Activated T-helper 2 cell treated with anti-CD3 and anti-CD28 coated beads, Interferon-gamma antibody, Interleukin-2, Interleukin-4, amounts not matched to agents 10 μg/mL and 5 μg/mL and 100 μg/mL, durations not matched to agents 14 hours and 24 hours and 36 hours (primary cell): ENCODE measurements at places on chromosomes 3 and 15. TPM values are rescaled to one million over a fixed set of nuclear protein-coding genes. Genes with fewer than 3 reads are reported as not detected.
A peak's percentile ranks its signal among the peaks of the same experiment; 100 is the strongest.

DNA sequence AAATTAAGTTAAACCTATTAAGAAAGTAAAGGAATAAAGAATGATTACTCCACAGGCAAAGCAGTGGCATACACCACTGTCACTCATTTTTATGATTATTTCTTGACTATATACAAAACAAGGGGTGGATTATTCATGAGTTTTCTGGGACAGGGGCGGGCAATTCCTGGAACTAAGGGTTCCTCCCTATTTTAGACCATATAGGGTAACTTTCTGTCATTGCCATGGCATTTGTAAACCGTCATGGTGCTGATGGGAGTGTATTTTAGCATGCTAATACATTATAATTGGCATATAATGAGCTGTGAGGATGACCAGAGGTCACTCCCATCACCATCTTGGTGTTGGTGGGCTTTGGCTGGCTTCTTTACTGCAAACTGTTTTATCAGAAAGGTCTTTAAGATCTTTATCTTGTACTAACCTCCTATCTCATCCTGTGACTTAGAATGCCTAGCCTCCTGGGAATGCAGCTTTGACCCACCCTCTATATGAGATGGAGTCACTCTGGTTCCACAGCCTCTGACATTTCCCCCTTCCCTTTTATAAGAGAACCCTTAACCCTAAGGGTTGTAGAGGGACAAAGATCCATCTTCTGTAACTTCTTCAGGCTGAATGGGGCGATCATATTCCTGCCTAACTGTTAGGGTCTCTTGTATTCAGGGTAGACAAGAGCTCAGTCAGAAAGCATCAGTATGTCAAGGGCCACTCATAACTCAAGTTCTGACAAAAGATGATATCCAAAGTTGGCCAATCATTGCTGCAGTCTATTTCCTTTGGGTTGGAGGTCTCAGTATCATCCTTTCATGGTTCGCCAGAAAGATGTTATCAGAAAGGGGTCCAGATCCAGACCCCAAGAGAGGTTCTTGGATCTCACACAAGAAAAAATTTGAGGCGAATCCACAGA lies 79.5 kb upstream of the LIPC start:
- H3K4me3 ChIP-seq, result no peak overlapping the region
- no peaks in the 10 kb centered on the region for H3K27me3 ChIP-seq
- no peak for DNase-seq
- H3K27ac ChIP-seq, result no peak overlapping the region
- peaks cover 7% of the 10 kb centered on the region for H3K4me1 ChIP-seq
- peaks cover 4% of the 10 kb centered on the region for H3K36me3 ChIP-seq

GRCh38 chr3:158148218-158148617 lies 38.3 kb downstream of the RSRC1 start:
- DNase-seq, result no peak
- H3K4me1 ChIP-seq, result peaks cover 9% of the 10 kb centered on the region
- H3K27ac ChIP-seq, result no peak overlapping the region
- H3K4me3 ChIP-seq, result no peak overlapping the region
- H3K27me3 ChIP-seq, result no peaks in the 10 kb centered on the region

DNA sequence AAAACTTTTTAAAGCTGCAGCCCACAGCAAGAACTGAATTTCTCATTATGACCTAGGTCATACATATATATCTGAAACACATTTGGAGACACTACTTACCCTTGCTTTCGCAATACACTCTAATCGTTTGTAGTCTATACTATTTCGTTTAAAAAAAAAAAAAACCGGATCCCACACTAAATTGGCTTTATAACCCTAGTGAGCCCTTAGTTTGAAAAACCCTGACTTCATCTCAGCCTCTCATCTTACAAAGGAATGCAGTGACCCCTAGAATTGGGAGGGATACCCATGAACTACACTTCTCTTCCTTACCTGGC lies 4.2 kb downstream of the RARRES1 start:
- peaks cover 41% of the 10 kb centered on the region for H3K4me1 ChIP-seq
- peak overlapping the region; percentile 61 for H3K4me3 ChIP-seq
- no peak for DNase-seq
- H3K27me3 ChIP-seq, result no peaks in the 10 kb centered on the region

DNA sequence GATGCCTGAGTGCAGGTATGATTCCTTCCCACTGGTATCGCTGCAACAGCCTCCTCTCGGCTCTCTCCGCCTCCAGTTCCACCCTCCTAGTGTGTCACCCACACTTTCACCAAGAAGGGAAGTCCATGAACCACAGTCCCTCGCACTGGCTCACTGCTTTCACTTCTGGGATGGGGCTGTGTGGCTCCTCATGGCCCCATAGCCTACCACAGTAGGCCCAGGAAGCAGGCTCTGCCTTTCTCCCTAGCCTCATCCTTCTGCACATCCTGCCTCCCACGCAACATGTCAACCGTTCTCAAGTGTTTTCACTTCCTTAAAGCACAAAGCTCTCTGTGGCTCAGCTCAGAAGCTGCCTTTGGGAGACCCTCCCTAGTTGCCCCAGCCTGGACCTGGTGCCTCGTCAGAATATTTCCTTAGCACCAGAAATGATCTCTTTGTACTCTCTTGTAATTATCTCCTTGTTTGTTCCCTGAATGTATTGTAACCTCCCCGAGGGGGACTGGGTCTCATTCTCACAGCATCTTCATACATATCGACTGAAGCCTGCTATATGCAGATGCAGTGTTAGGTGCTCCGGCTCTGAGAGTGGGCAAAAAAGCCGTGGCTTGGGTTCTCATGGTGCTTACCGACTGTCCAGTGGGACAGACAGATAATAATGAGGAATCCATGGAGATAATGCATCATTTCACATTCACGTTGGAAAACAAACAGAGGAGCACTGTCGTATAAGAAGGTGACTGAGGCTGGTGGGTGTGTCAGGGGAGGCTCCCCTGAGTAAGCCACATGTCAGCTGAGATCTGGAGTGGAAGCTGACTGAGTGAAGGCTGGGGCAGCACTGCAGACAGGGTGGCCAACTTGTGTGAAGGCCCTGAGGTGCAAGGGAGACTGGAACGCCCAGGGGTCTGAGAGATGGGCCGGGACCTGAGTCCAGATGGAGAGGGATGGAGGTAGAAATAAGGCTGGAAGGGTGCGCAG lies 107.1 kb downstream of the DGKG start:
- H3K4me3 ChIP-seq, result no peak overlapping the region
- no peaks in the 10 kb centered on the region for H3K36me3 ChIP-seq
- H3K27ac ChIP-seq, result peak overlapping the region; percentile 26
- DNase-seq, result no peak
- H3K27me3 ChIP-seq, result peaks cover 16% of the 10 kb centered on the region
- peaks cover 26% of the 10 kb centered on the region for H3K4me1 ChIP-seq

- no peaks in the 10 kb centered on the region for H3K4me1 ChIP-seq
- no peak overlapping the region for H3K27ac ChIP-seq
- H3K4me3 ChIP-seq, result no peak overlapping the region
Observed at GRCh38 chr15:74752531-74752930, 3.9 kb downstream of the CYP1A2 start.

DNA sequence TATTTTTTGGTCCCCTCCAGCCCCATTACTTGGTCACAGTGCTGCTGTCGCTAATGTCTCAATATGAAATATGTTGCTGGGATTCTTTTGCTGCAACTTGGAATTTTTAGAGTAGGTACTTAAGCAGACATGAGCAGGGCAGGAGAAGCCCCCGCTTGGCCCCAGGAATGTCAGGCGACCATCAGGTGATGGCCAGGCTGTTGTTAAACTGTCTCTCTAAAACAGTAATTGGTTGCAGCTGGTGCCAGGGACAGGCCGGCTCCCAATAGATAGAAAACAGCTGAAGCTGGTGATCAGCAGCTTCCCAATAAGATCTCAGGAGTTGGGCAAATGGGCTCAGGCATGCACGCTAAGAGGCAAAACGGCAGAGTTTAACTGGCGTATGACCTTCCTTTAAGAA lies 329.9 kb upstream of the TBL1XR1 start:
- peaks cover 21% of the 10 kb centered on the region for H3K4me1 ChIP-seq
- no peak for DNase-seq
- no peaks in the 10 kb centered on the region for H3K36me3 ChIP-seq
- no peak overlapping the region for H3K27ac ChIP-seq
- no peak overlapping the region for H3K4me3 ChIP-seq

DNA sequence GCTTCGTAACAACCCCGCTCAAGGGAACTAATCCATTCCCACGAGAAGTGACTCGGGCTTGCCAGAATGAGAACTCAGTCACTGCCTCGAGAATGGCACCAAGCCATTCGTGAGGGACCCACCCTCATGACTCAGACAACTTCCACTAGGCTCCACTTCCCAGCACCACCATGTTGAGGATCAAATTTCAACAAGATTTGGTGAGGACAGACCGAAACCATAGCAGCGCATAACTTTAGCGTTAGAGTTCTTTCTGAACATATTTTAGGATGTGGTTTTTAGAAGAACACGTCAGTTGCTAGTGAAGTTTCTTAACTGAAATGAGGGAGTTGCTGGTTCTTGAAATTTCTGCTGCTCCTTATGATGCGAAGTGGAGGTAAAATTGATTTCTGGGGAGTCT lies 13.5 kb downstream of the PTPRG start:
- H3K4me1 ChIP-seq, result no peaks in the 10 kb centered on the region
- no peak for DNase-seq
- no peak overlapping the region for H3K4me3 ChIP-seq
- H3K27me3 ChIP-seq, result peaks cover 18% of the 10 kb centered on the region
- no peaks in the 10 kb centered on the region for H3K36me3 ChIP-seq
- H3K27ac ChIP-seq, result no peak overlapping the region

DNA sequence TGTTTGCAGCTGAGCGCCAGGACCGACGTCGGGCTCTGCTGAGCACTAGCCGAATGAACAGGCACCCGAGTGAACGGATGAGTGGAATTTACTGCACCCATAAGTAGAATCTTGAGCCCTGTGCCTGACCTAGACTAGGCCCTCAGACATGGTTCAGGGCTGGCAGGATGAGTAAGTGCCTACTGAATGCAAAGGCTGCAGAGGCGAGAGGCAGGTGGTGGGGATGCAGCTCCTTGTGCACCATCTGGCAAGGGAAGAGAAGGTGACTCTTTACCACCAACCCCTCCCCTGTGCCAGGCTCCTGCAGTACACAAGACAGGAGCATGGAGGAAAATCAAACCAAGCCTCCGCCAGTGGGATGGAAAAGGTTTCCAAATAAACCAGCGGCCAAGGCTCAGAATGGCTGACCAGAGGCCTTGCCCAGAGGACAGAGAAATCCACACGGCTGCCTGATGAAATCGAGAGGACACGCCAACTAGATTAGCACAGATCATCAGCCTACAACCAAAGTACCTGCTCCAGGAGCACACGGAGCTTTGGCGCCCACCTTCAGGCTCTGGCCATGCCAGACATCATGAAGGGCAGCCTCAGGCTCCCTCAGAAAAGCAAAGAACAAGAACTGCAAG lies 141.7 kb upstream of the IQSEC1 start:
- DNase-seq, result no peak
- no peak overlapping the region for H3K27ac ChIP-seq

DNA sequence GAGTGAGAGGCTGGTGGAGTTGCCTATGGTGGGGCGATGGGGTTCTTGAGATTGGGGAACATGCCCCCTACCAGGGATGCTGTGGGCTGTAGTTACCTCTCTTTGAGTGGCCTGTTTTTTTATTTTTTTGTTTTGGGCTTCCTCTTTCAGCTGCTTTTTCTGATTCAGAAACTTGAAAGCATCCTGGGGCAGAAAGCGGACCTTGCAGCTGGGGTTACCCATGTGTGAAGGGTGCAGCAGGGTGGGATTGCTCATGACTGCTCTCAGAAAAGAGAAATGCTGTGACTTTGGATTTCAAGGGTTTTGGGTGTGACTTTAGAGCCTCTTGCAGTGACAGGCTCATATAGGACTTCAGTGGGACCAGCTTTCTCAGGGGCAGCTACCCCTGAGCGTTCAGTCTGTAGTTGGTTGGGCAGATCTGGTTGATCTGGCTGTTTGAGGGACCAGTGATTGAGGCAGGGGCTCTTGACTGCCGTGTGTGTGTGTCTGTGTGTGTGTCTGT lies 1.8 kb downstream of the LIMD1 start:
- peak overlapping the region; percentile 50 for H3K27ac ChIP-seq
- no peak for DNase-seq
- H3K27me3 ChIP-seq, result no peaks in the 10 kb centered on the region

- H3K4me3 ChIP-seq, result no peak overlapping the region
- no peaks in the 10 kb centered on the region for H3K36me3 ChIP-seq
- H3K27ac ChIP-seq, result no peak overlapping the region
- DNase-seq, result no peak
- peaks cover 2% of the 10 kb centered on the region for H3K4me1 ChIP-seq
- H3K27me3 ChIP-seq, result peaks cover 23% of the 10 kb centered on the region
Observed at GRCh38 chr3:99774467-99774866, 43.2 kb upstream of the CMSS1 start.

Gene KCNAB1
- total RNA-seq, result not detected in 2 replicates

- peaks cover 38% of the 10 kb centered on the region for H3K27me3 ChIP-seq
- DNase-seq, result no peak
- H3K4me3 ChIP-seq, result no peak overlapping the region
- H3K36me3 ChIP-seq, result no peaks in the 10 kb centered on the region
Observed at GRCh38 chr15:60643555-60643954, 164.6 kb upstream of the ICE2 start.

- H3K36me3 ChIP-seq, result no peaks in the 10 kb centered on the region
- DNase-seq, result no peak
- peaks cover 9% of the 10 kb centered on the region for H3K27me3 ChIP-seq
- H3K4me3 ChIP-seq, result no peak overlapping the region
- H3K27ac ChIP-seq, result no peak overlapping the region
Observed at GRCh38 chr15:79170256-79170664, 79.7 kb upstream of the RASGRF1 start.
